ENCODE measurements at places on chromosomes 7 and 10.

DNA sequence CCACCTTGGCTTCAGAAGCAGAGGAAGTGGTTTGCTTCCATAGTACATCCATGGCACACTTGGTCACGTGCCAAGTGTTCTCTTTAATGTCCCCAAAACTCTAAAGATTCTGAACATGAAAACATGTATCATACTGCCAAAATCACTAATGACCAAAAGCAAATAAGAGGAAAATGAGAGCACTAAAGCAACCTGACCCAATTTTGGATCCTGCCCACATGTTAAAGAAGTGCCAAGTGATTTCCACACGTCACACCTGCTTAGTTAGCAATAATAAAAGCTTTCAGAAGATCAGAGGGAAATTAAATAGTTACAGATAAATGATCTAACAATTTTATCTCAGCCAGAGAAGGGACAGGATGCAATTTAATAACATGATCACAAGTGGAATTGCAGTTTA, 1170.0 kb downstream of the XPNPEP1 start:
- DNase-seq, result no peak

DNA sequence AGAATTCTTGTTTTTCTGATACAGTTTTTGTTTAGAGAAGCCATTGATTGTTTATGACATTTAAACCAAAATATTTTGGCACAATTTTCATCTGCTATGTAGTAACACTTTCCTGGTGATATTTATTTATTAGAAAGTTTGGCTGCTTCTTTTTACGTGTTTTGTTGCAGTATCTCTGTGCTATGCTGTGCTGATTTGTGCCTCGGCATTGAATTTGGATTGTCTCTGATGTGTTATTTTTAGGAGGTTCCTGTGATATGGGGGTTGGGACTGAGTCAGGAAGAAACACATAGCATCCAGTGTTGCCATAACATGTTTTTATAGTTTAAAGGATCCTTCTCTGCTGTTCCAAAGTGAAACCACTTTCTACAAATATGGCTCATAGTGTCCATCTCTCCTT, 1197.7 kb upstream of the LRRN3 start:
- no peak for DNase-seq

DNA sequence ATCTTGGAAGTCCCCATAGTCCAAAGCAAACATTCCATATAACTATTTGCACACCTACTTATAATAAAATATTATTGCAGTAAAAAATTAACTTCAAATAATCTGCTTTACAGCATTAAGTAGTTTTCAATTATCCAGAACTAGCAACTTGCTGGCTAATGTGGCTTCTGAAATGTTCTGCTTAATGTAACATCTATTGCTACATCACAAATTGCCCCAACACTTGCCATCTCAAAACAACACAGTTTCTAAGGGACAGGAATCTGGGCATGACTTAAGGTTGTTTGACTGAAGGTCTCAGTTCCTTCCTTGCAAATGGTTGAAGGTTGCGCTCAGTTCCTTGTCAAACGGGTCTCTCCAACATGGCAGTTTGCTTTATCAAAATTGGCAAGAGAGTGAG, 378.5 kb upstream of the SEMA3C start:
- DNase-seq, result no peak

GRCh38 chr7:66216687-66217086, 11.6 kb downstream of the TPST1 start:
- no peak for DNase-seq

DNA sequence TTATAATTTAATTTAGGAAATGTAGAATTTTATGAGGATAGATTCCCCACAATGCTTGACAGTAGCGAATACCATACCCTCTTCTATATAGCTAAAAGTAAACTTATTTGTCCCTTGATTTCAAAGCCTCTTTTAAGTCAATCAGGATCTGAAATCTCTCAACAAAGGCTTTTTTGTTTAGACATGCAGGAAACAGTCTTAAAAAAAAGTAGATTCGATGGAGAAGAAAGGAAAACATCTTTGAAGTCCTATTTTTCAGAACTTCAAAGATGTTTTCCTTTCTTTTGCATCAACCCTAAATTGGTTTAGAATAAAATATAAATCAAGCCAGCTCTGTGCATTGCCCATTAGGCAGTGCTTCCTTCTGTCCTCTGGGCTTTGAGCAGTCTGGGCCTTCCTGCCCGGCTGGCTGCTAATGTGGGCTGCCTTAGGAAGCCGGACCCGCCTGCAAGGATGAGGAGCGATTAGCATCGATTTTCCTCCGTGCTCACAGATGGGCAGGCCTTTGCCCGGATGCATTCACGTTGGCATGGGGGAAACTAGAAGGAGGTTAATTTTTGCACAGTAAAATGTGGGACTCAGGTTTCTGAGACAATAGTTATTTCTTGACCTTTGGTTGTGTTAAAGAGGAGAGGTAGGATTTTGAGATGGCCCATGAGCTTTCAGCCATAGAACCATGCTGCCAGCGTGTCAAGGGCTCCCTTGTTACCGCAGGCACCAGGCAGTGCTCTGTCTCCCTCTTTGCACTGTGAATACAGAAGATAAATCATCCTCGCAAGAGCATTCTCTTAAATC, 15.5 kb downstream of the MSRB2 start:
- no peak for DNase-seq

- DNase-seq, result no peak
These were observed 1.8 kb downstream of the STMP1 start for GRCh38 chr7:135664046-135664589.

DNA sequence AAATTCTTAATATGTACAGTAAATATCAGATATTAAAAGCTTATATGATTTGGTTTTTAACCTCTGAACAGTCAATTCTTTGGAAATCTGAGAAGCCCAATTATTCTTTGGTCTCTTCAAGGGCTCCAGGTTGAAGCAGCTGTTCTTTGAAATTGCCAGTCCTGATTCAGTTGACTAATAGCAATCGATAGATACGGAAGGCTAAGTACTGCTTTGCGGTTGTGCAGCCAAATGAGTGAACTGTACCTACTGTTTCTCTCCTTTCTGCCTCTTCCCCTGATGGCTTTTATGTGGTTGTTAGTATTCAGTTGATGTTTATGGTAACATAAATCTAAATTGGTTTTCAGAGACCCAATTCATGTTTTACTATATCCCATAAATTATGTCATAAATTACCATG, 103.1 kb upstream of the RPA3 start:
- no peak for DNase-seq

GRCh38 chr10:86375204-86375603, 8.6 kb upstream of the GRID1 start:
- DNase-seq, result no peak

- DNase-seq, result no peak
These were observed 51.8 kb downstream of the PYROXD2 start for GRCh38 chr10:98363220-98363619.

DNA sequence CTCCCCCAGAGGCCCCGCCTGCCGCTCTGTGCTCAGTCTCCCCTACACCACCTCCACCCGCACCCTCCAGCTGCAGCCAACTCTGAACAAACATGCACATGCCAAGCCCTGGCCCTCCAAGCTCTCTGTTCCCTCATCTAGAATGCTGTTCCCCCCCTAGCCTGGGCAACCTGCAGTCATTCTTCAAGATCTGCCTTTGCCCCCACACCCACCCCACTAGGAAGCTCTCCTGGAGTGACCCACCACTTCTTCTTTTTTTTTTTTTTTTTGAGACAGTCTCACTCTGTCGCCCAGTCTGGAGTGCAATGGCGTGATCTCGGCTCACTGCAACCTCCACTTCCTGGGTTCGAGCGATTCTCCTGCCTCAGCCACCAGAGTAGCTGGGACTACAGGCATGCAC, 13.7 kb downstream of the MYL10 start:
- DNase-seq, result no peak

DNA sequence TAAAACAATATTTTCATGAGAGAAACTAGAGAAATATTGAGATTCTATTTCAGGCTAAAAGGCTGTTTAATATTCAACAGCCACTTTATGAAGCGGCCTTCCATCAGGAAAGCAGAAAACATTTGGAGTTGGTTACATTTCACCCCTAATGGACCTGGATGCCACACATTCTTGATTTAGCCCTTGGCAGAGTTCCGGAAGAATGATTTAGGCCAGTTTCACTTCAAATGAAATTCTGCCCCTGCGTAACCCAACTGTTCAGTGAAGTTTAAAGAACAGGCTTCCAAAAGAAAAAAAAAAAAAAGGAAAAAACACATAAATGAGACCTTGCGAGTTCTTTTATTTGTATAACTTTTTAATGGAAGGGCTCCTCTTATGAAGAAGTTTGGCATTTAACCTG, 239.2 kb upstream of the AKR1E2 start:
- DNase-seq, result no peak

Measured in cerebellar nuclear complex (tissue), 1 donor.